ENCODE measurements at places on chromosomes 4 and X. TPM values are rescaled to one million over a fixed set of nuclear protein-coding genes. Genes with fewer than 3 reads are reported as not detected.

- no peaks in the 10 kb centered on the region for H3K36me3 ChIP-seq
- no peak for DNase-seq
- H3K27ac ChIP-seq = no peak overlapping the region
- peaks cover 6% of the 10 kb centered on the region for H3K4me1 ChIP-seq
- no peak overlapping the region for H3K4me3 ChIP-seq
- H3K27me3 ChIP-seq = no peaks in the 10 kb centered on the region
These were observed 304.1 kb downstream of the CHIC1 start for GRCh38 chrX:73867144-73867543.

GRCh38 chrX:130952266-130953043 is 49.4 kb upstream of the ENOX2 start:
- no peak overlapping the region for H3K4me3 ChIP-seq
- no peak overlapping the region for H3K27ac ChIP-seq
- H3K27me3 ChIP-seq = no peaks in the 10 kb centered on the region
- DNase-seq = no peak
- H3K36me3 ChIP-seq = no peaks in the 10 kb centered on the region

- peaks cover 6% of the 10 kb centered on the region for H3K36me3 ChIP-seq
- peaks cover 3% of the 10 kb centered on the region for H3K4me1 ChIP-seq
- no peak for DNase-seq
- H3K4me3 ChIP-seq = no peak overlapping the region
- peaks cover 48% of the 10 kb centered on the region for H3K27me3 ChIP-seq
These were observed 1.0 kb upstream of the OTOP1 start for GRCh38 chr4:4227510-4228355.

DNA sequence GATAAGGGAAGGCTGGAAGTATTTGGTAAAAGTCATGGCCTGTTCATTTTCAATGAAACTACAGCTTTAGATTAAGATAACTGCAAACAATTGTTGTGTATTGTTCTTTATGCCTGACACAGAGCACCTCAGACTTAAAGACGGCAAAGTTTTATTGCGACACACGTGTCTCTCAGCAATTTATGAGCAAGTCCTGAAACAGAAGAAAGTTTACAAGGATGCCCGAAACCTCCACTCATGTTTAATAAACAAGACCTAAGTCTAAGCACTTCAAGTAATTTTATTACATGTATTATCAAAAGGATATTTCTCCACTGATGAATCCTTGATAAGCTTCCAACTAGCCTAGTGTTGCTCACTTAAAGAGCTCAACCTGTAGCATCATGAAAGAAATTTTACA is 51.0 kb downstream of the DHX15 start:
- peaks cover 17% of the 10 kb centered on the region for H3K4me1 ChIP-seq
- no peak overlapping the region for H3K27ac ChIP-seq
- no peaks in the 10 kb centered on the region for H3K27me3 ChIP-seq
- H3K4me3 ChIP-seq = no peak overlapping the region
- DNase-seq = no peak
- peaks cover 63% of the 10 kb centered on the region for H3K36me3 ChIP-seq

DNA sequence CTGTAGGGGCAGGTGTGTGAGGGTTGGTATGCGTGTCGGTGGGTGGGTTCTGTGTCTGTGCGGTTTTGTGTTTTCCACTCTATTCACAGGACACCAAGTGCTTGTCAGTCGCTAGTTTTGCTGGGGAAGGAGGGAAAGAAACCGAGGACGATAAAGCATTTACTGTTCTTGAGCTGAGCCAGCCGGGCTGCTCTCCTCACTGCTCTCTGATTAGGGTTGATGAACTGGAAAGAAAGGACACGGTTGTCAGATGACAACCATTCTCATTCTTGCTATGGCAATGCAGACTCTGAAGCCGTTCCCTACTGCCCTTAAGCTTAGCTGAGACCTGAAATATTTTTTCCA is 832 bp downstream of the EGFL6 start:
- H3K27ac ChIP-seq = peak overlapping the region; percentile 78
- H3K27me3 ChIP-seq = peaks cover 14% of the 10 kb centered on the region
- no peak for DNase-seq
- no peaks in the 10 kb centered on the region for H3K36me3 ChIP-seq

The VAMP7 gene
- total RNA-seq = 35.5 TPM

The PRR32 gene
- total RNA-seq = not detected

The FATE1 gene
- not detected for total RNA-seq
